Activated CD4-positive, alpha-beta T cell treated with anti-CD3 and anti-CD28 coated beads, Interleukin-2, amount 10 ng/mL, durations not matched to agents 7 days and 5 days (primary cell): ENCODE measurements at places on chromosomes 6 and 20. TPM values are rescaled to one million over a fixed set of nuclear protein-coding genes. Genes with fewer than 3 reads are reported as not detected.
A peak's percentile ranks its signal among the peaks of the same experiment; 100 is the strongest.

The RGS17 gene
- not detected for total RNA-seq

The PRDM13 gene
- total RNA-seq, result not detected

The CUL9 gene
- 57.8 TPM for total RNA-seq

The RAB44 gene
- 0.15 TPM for total RNA-seq

The COMMD7 gene
- total RNA-seq, result 75.7 TPM

The MYBL2 gene
- total RNA-seq, result 110 TPM

The TGM3 gene
- not detected for total RNA-seq

The MRAP2 gene
- total RNA-seq, result not detected

The DLK2 gene
- not detected for total RNA-seq

The HLA-DMB gene
- total RNA-seq, result 8.1 TPM

- no peaks in the 10 kb centered on the region for H3K36me3 ChIP-seq
- H3K27me3 ChIP-seq, result no peaks in the 10 kb centered on the region
- DNase-seq, result no peak
- H3K27ac ChIP-seq, result no peak overlapping the region
- no peak overlapping the region for H3K4me3 ChIP-seq
- no peaks in the 10 kb centered on the region for H3K4me1 ChIP-seq
Measured at GRCh38 chr6:38218235-38218634, 398.7 kb downstream of the ZFAND3 start.

GRCh38 chr6:108806171-108806570, 42.1 kb upstream of the ARMC2 start:
- H3K27me3 ChIP-seq, result peaks cover 2% of the 10 kb centered on the region
- peaks cover 16% of the 10 kb centered on the region for H3K4me1 ChIP-seq
- no peak for DNase-seq
- no peak overlapping the region for H3K4me3 ChIP-seq

GRCh38 chr6:128259730-128260685, 260.4 kb downstream of the PTPRK start:
- peak overlapping the region; percentile 87 for H3K27ac ChIP-seq
- H3K4me1 ChIP-seq, result peaks cover 29% of the 10 kb centered on the region
- H3K27me3 ChIP-seq, result no peaks in the 10 kb centered on the region
- peaks cover 10% of the 10 kb centered on the region for H3K36me3 ChIP-seq
- peak overlapping the region; percentile 64 for H3K4me3 ChIP-seq
- no peak for DNase-seq

DNA sequence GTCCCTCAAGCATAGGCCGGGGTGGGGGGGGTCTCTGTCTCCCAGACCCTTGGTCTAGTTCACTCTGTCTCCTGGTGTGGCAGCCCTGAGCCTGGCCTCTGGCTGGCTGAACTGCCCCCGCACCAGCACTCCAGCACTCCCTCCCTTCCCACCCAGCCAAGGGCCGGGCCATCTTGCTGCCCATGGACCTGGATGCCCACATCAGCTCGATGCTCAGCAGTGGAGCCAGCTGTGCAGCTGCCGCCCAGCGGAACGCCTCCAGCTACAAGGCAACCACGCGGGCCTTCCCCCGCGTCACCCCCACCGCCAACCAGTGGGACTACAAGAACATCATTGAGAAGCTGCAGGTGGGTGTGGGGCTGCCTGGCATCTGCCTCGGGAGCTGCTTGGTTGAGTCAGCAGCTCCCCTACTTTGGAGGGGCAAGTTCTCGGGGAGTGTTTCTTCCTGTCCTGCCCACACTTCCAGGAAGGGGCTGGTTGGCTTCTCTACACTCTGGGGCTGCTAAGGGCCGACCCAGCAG, 28.4 kb downstream of the UQCC2 start:
- peak; percentile 42 for DNase-seq
- H3K27ac ChIP-seq, result peak overlapping the region; percentile 83
- peaks cover 56% of the 10 kb centered on the region for H3K36me3 ChIP-seq
- no peak overlapping the region for H3K4me3 ChIP-seq
- peaks cover 15% of the 10 kb centered on the region for H3K4me1 ChIP-seq

GRCh38 chr6:35370785-35371493, 28.6 kb downstream of the PPARD start:
- no peaks in the 10 kb centered on the region for H3K27me3 ChIP-seq
- H3K27ac ChIP-seq, result peak overlapping the region; percentile 86
- H3K4me1 ChIP-seq, result peaks cover 56% of the 10 kb centered on the region
- peaks cover 43% of the 10 kb centered on the region for H3K36me3 ChIP-seq

GRCh38 chr6:97081010-97081590, 156.6 kb downstream of the KLHL32 start:
- no peaks in the 10 kb centered on the region for H3K27me3 ChIP-seq
- H3K27ac ChIP-seq, result no peak overlapping the region
- no peak overlapping the region for H3K4me3 ChIP-seq
- H3K36me3 ChIP-seq, result no peaks in the 10 kb centered on the region
- H3K4me1 ChIP-seq, result peaks cover 12% of the 10 kb centered on the region

DNA sequence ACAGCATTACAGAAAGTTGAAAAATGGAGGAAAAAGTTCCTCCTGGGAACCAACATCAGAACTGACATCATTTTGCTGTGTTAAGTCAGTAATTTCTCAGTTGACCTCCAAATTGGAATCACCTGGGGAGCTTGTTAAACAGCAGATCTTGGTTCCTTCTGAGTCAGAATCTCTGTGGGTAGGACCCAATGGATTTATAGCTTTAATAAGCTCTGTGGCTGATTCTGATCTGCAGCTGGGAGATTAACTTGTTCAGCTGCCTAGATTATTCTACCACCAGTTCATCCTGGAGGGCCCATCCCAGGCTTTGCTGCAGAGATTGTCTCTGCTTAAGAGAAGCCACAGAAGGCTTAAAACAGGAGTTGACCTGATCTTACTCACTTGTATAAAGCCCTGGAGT, 90.7 kb upstream of the POPDC3 start:
- no peak overlapping the region for H3K4me3 ChIP-seq
- no peak overlapping the region for H3K27ac ChIP-seq
- DNase-seq, result no peak
- H3K27me3 ChIP-seq, result peaks cover 1% of the 10 kb centered on the region
- no peaks in the 10 kb centered on the region for H3K4me1 ChIP-seq
- no peaks in the 10 kb centered on the region for H3K36me3 ChIP-seq

DNA sequence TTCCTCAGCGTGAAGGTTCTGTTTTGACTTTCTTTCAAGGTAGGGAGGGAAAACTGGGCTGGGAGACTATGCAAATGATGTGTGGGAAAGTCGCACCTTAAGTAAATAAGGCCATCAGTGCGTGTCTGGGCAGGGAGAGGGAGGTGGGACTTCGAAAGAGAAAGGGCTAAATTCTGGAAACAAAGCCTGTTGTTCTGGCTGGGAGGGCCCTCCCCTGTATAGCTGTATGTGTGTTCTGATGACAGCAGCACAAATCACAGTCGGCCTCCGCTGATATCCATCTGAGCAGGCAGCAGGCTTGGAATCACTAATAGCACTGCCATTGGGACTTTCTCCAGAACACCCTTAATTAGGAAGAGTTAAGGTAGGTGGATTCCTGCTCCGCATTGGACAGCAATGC, 19.2 kb downstream of the JAG1 start:
- no peaks in the 10 kb centered on the region for H3K36me3 ChIP-seq
- H3K4me3 ChIP-seq, result no peak overlapping the region
- peaks cover 17% of the 10 kb centered on the region for H3K27me3 ChIP-seq
- no peaks in the 10 kb centered on the region for H3K4me1 ChIP-seq
- no peak for DNase-seq

- H3K36me3 ChIP-seq, result peaks cover 9% of the 10 kb centered on the region
- H3K27ac ChIP-seq, result no peak overlapping the region
- no peak overlapping the region for H3K4me3 ChIP-seq
Measured at GRCh38 chr6:5438922-5439584, 177.7 kb downstream of the FARS2 start.

- no peaks in the 10 kb centered on the region for H3K27me3 ChIP-seq
- no peak overlapping the region for H3K4me3 ChIP-seq
- H3K27ac ChIP-seq, result no peak overlapping the region
- no peaks in the 10 kb centered on the region for H3K4me1 ChIP-seq
Measured at GRCh38 chr6:111551521-111552231, 54.0 kb downstream of the TRAF3IP2 start.

- peak overlapping the region; percentile 6 for H3K27ac ChIP-seq
- no peaks in the 10 kb centered on the region for H3K27me3 ChIP-seq
- H3K4me1 ChIP-seq, result peaks cover 47% of the 10 kb centered on the region
Measured at GRCh38 chr6:134984821-134985220, 34.9 kb upstream of the ALDH8A1 start.

- no peaks in the 10 kb centered on the region for H3K36me3 ChIP-seq
- H3K27ac ChIP-seq, result no peak overlapping the region
- peaks cover 7% of the 10 kb centered on the region for H3K4me1 ChIP-seq
- DNase-seq, result no peak
- H3K27me3 ChIP-seq, result peaks cover 1% of the 10 kb centered on the region
Measured at GRCh38 chr6:12656906-12657305, 59.7 kb upstream of the PHACTR1 start.

DNA sequence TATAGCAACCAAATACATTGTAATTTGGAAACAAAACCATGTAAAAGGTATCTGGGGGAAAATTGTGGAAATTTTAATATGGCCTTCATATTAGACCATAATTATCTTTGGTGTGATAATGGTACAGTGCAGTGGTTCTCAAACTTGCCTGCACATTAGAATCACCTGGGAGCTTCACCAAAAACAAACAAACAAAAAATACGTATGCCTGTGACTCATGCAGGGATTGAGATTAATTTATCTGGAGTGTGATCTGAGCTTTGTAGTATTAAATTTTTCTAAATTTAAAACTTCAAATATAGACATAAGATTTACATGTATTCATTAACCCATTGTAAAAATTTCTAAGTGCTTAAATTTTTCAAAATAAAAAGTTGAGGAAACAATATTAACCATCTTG, 31.5 kb downstream of the ARHGAP18 start:
- peaks cover 41% of the 10 kb centered on the region for H3K4me1 ChIP-seq
- no peak overlapping the region for H3K27ac ChIP-seq
- H3K27me3 ChIP-seq, result no peaks in the 10 kb centered on the region
- no peak for DNase-seq

GRCh38 chr6:112235956-112236355, 18.4 kb downstream of the LAMA4 start:
- H3K36me3 ChIP-seq, result no peaks in the 10 kb centered on the region
- no peak overlapping the region for H3K4me3 ChIP-seq
- H3K27me3 ChIP-seq, result peaks cover 46% of the 10 kb centered on the region
- H3K27ac ChIP-seq, result no peak overlapping the region

GRCh38 chr6:34129753-34130152, 16.1 kb downstream of the GRM4 start:
- H3K4me1 ChIP-seq, result no peaks in the 10 kb centered on the region
- H3K36me3 ChIP-seq, result no peaks in the 10 kb centered on the region
- H3K27me3 ChIP-seq, result peaks cover 14% of the 10 kb centered on the region
- H3K4me3 ChIP-seq, result no peak overlapping the region
- DNase-seq, result no peak

DNA sequence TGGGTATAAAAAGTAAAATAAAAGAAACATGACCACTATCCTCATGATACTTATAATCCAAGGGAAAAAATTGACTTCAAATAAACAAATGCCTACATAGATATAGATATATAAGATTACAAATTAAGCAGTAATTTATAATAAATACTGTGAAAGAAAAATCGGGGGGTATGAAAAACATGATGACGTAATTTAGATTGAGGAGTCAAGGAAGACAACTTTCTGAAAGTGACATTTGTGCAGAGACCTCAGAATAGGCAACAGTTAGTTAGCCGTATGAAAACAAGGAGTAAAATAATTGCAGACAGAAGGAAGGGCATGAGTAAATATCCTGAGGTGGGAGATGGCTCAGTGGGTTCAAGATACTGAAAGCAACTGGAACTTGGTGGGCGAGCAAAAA, 28.2 kb upstream of the RAB23 start:
- no peaks in the 10 kb centered on the region for H3K27me3 ChIP-seq
- DNase-seq, result no peak
- H3K36me3 ChIP-seq, result no peaks in the 10 kb centered on the region
